ENCODE measurements at places on chromosomes 7 and 10.

DNA sequence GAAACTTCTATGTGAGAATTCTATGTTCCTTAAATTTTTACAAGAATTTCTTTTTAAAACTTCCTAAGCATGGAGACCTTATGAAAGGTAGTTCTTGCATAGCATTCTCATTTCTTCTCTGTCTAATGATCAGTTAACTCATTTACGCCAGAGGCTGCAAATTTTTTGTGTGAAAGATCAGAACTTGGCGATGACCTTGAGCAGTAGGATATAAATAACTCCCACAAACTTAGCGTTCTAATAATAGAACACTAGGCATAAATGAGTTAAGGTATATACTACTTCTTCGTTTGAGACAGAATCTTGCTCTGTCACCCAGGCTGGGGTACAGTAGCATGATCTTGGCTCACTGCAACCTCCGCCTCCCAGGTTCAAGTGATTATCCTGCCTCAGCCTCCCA lies 13.7 kb downstream of the PILRA start:
- no peak for DNase-seq

DNA sequence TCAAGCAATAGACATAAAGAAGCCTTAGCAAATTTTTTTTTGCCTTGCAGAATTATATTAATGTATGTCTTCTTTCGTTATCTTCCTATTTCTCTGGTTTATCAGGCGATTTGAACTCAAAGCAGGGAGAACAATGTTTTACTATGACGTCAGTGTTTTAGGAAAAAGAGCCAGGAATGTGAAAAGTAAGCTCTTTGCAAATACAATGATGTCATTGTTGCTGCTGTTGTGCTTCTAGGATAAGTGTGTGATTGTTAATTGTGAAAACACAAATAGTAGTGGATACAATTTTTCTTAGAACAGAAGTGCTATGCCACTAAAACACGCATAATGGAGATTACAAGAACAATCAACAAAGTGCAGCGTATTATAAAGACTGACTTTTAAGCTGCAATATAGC lies 9.5 kb upstream of the AUTS2 start:
- DNase-seq, result no peak

GRCh38 chr7:47267346-47267745 lies 314.6 kb downstream of the TNS3 start:
- DNase-seq, result no peak

DNA sequence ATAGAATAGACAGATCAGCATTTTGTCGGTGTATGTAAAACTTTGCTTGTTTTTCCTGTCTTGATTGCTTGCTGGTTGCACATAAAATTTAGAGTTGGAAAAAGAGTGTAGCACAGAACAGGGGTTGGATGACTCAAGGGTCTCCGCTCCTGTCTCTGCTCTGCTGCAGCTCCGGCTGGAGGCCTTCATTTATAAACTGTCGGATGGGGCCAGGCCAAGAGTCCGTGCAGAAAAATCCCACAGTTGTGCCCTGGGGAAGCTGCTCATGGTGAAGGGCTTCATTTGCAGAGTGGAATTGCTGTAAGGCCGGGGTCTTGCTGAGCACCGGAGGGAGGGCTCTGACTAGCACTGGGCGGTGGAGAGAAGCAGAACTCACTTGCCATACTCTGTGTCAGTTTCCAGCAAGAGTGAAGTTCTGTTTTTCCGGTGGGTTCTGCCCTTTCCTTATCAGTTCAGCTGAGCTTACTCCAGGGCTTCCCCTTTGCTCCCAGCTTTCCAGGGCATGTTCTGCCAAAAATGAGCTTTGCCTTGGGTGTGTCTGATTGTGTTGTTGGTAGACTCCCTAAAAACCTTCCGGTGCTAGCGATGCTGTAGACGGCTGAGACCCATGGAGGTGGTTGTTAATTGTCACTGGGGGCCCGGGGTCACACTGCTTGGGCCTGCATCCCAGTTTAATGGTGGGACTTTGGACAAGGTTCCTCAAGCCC lies 67.2 kb downstream of the CAMK1D start:
- no peak for DNase-seq

DNA sequence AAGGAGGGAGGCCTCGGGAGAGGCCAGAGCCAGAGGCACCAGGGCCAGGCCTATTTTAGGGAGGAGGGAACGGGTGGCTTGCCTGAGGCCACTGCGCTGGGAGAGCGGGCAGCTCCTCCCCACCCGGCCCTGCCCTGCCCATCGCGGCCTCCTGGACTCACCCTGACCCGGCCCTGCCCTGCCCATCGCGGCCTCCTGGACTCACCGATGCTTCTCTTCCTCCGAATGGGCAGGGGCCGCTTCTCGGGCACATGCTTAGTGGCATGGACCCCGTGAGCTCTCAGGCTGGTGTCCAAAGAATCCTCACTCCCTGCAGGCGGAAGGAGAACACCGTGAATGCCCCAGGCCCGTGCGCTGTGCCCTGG lies 7.5 kb downstream of the PDGFA start:
- no peak for DNase-seq

DNA sequence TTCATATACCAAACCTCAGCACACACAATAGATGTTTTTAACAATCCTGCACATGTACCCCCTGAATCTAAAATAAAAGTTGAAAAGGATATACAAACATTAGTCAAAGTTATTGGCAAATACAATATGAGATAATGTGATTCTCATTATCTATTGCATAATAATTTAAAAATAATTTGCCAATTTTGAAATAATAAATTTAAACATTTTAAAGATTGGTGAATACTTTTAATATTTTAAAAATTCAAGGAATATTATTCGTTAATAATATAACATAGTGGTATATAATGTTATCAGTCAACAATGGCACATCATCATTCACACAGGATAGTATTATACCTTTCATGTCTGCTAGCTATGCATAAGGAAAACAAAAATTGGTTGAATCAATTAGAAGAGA lies 207.0 kb upstream of the SP8 start:
- DNase-seq, result no peak

- DNase-seq, result no peak
Observed at GRCh38 chr10:15293862-15294842, 76.9 kb downstream of the FAM171A1 start.

- no peak for DNase-seq
Observed at GRCh38 chr10:14858338-14858960, 20.2 kb upstream of the SUV39H2 start.

- no peak for DNase-seq
Observed at GRCh38 chr7:78412216-78412858, 613.8 kb downstream of the PHTF2 start.

DNA sequence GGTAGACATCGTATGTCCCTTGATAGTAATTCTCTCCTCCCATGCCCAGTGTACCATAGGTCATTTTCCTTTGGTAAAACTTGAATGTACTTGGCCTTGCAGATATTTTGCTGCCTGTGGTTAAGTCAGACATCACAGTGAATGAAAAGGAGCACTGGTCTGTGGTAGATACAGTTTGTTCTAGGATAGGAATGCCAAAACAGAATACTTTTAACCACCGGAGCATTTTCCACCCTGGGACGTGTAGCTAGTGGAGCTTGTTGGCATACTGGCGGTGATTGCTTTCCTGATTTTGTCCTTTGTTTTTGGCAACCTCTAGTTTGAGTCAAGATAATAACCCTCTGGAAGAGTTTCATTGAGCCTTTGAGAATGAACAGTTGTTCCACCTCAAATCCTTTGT lies 92.0 kb upstream of the BMPER start:
- no peak for DNase-seq

- no peak for DNase-seq
Observed at GRCh38 chr7:103902917-103903316, 86.5 kb downstream of the RELN start.

- DNase-seq, result no peak
Observed at GRCh38 chr7:140231771-140232491, 55.1 kb upstream of the KDM7A start.

GRCh38 chr10:46106410-46107255 lies 60.6 kb upstream of the MSMB start:
- DNase-seq, result no peak

GRCh38 chr10:63493004-63493403 lies 27.2 kb upstream of the JMJD1C start:
- DNase-seq, result no peak

- no peak for DNase-seq
Observed at GRCh38 chr10:133346413-133346812, 760 bp upstream of the PRAP1 start.

GRCh38 chr10:86203162-86203905 lies 163.3 kb downstream of the GRID1 start:
- DNase-seq, result peak; percentile 11

GRCh38 chr10:772227-772637 lies 82.8 kb upstream of the DIP2C start:
- no peak for DNase-seq

- no peak for DNase-seq
Observed at GRCh38 chr10:106185951-106186350, 978.6 kb downstream of the SORCS1 start.

DNA sequence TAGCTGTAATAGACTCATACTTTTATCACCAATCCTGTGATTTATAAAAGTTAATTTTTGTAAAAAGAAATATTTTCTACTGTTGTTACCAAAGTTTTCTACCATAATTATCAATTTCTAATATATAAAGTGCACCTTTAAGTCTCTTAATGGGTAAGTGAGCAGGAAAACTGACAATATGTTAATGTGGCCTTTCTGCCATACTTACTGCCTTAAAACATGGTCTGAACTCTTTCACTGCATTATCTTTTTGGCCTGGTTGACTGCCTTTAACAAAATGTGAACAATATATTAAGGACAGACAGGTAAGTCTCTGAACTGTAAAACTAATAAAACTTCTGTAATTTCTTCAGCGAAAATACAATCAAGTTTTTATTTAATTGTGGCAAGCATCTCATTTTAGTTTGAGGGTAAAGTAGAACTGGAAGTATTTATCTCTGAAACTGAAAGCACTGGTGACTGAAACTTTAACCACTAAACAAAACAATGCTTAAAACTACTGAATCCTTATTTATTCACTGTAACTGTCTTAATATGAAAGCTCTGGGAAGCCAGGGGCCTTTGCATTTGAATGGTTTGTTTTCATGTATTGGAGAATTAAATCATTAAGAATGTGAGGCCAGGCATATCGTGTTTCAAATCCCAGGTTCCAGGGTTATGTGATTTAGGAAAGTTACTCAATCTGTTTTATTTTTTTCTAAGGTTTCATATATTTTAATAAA lies 948.8 kb upstream of the POT1 start:
- no peak for DNase-seq

- DNase-seq, result peak; percentile 61
Observed at GRCh38 chr7:26480156-26480555, 188.5 kb downstream of the SNX10 start.

DNA sequence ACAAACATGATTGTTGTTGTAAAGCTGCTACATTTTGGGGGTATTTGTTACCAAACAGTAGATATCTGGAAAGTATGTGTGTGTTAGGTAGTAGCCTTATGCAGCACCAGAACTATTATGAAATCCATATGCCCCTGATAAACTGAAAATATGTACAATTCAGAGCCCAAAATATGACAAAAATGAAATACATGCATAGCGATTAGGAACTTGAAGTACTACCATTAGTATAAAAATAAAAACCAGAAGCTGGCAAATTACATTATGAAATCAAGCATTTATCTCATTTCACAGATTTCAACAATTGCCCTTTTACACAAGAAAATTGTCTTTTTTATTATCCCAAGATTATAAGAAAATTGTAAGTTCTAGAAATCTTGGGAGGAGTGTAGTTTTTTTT lies 33.9 kb downstream of the SLC26A5 start:
- no peak for DNase-seq

- DNase-seq, result no peak
Observed at GRCh38 chr7:43113622-43114457, 1.4 kb downstream of the HECW1 start.

DNA sequence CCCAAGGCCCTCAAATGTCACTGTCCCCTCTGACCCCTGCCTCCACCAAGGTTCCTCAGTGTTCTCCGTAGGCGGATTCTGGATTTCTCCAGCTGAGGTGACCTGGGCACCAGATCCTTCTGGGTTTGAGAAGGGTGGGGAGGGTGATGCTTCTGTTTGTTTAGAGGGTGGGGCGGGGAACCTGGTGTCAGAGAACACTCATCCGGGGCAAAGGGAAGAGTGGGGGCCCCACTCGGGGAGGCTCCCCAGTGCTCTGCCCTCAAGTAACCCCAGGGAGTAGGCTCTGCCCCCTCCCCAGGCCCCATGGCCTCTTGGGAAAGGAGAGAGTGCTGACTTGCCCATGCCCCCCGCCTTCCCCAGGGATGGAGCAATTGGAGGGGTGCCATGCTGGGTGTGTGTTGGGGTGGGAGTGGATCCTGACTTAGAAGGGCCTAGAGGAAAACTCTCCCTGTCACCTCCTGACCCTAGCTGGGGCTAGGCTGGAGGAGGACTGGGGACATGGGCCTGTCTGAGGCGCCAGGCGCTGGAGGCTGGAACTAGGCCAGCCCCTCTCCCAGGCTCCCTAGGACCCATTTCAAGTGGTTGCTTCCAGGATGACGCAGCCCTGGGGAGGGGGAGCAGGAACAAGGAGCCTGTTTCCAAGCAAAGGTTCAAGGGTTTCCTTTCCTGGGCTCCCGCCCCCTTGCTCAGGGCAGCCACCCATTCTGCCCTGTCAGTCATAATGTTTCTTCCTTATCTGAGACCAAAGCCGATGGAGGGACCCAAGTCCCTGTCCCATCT lies 27.9 kb downstream of the KAZALD1 start:
- DNase-seq, result no peak

All from NT2/D1 (cell line).